Smooth muscle cell of trachea (primary cell): ENCODE measurements at places on chromosomes 11 and 22. TPM values are rescaled to one million over a fixed set of nuclear protein-coding genes. Genes with fewer than 3 reads are reported as not detected.

Gene MYO18B
- total RNA-seq = under 0.01 TPM in 1 of 2 replicates, not detected in the other

Gene CYP2R1
- total RNA-seq = 8.9 and 10.6 TPM in 2 replicates

Gene RGL4
- under 0.01 TPM in 1 of 2 replicates, not detected in the other for total RNA-seq

Gene FOLR3
- 1.3 and 1.8 TPM in 2 replicates for total RNA-seq

Gene OR4A15
- not detected in 2 replicates for total RNA-seq

Gene PRAME
- not detected in 2 replicates for total RNA-seq

Gene H19
- 2.9 and 29.9 TPM in 2 replicates for total RNA-seq

Gene MOGAT2
- not detected in 2 replicates for total RNA-seq

Gene CARD16
- 15.3 and 26.3 TPM in 2 replicates for total RNA-seq

Gene SSTR3
- total RNA-seq = 0.33 TPM in 1 of 2 replicates, not detected in the other

Gene C11orf21
- not detected in 2 replicates for total RNA-seq

Gene LYVE1
- not detected in 2 replicates for total RNA-seq

Gene CRYBA4
- total RNA-seq = not detected in 2 replicates

Gene PRR14L
- 15.4 and 15.7 TPM in 2 replicates for total RNA-seq

Gene HBE1
- total RNA-seq = 0.29 and 0.33 TPM in 2 replicates

Gene NXPE1
- total RNA-seq = not detected in 2 replicates

Gene ROM1
- total RNA-seq = 3.9 and 4.6 TPM in 2 replicates

Gene OR5P2
- not detected in 2 replicates for total RNA-seq

Gene CTSC
- 78.7 and 134 TPM in 2 replicates for total RNA-seq

Gene GP1BB
- 0.73 and 6.6 TPM in 2 replicates for total RNA-seq

Gene SYNGR1
- total RNA-seq = 3.1 and 16.2 TPM in 2 replicates

Gene MYRF
- 0.15 and 0.17 TPM in 2 replicates for total RNA-seq

Gene SUSD2
- total RNA-seq = 2.6 and 7.4 TPM in 2 replicates

Gene C22orf23
- total RNA-seq = 0.29 and 0.50 TPM in 2 replicates

Gene HEPHL1
- not detected in 2 replicates for total RNA-seq

Gene CARNS1
- total RNA-seq = 0.15 and 0.66 TPM in 2 replicates

Gene INS
- total RNA-seq = not detected in 2 replicates

Gene SLC37A2
- 1.5 and 2.0 TPM in 2 replicates for total RNA-seq

Gene CD248
- 341 and 371 TPM in 2 replicates for total RNA-seq

Gene MYBPC3
- not detected in 2 replicates for total RNA-seq

Gene HEPN1
- total RNA-seq = not detected in 2 replicates

Gene THY1
- total RNA-seq = 52.1 and 286 TPM in 2 replicates
